Osteocyte (in vitro differentiated cells): ENCODE measurements at places on chromosomes 13 and 19. TPM values are rescaled to one million over a fixed set of nuclear protein-coding genes. Genes with fewer than 3 reads are reported as not detected.

FUT2 gene
- total RNA-seq, result not detected in 2 replicates

ZNF677 gene
- 24.8 and 28.4 TPM in 2 replicates for total RNA-seq

LGALS4 gene
- 0.31 TPM in 1 of 2 replicates, not detected in the other for total RNA-seq

ACTMAP gene
- 14.6 and 17.0 TPM in 2 replicates for total RNA-seq

CEACAM8 gene
- not detected in 2 replicates for total RNA-seq

C1QTNF9B gene
- total RNA-seq, result not detected in 2 replicates

GRCh38 chr13:73092829-73093228 is 34.0 kb downstream of the KLF5 start:
- peaks cover 3% of the 10 kb centered on the region for H3K4me1 ChIP-seq
- H3K36me3 ChIP-seq, result no peaks in the 10 kb centered on the region
- H3K4me3 ChIP-seq, result no peak overlapping the region
- DNase-seq, result no peak
- H3K27ac ChIP-seq, result no peak overlapping the region

DNA sequence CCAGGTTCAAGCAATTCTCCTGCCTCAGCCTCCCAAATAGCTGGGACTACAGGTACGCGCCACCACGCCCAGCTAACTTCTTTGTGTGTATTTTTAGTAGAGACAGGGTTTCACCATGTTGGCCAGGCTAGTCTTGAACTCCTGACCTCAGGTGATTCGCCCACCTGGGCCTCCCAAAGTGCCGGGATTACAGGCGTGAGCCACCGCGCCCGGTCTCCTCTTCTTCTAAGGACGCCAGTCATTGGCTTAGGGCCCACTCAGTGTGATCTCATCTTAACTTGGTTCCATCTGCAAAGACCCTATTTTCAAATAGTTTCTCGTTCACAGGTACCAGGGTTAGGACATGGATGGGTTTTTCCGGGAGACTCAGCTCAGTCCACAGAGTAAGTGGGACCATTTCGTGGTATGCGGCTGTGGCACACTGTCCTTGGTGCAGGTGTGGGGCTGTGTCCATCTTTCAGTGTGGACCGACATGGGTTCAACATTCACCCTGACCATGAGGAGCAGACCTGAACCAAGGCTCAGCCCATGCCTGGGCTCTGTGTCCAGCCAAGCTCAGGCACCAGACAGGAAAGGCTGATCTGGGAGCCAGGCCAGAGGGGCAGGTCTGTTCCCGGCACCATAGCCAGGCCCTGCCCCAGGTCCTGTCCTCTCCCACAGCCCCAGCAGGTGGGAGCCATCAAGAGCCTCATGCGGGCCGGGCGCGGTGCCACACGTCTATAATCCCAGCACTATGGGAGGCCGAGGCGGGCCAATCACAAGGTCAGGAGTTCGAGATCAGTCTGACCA is 2.8 kb upstream of the MKNK2 start:
- H3K27me3 ChIP-seq, result no peaks in the 10 kb centered on the region
- H3K36me3 ChIP-seq, result no peaks in the 10 kb centered on the region
- DNase-seq, result no peak
- H3K27ac ChIP-seq, result no peak overlapping the region
- H3K4me3 ChIP-seq, result no peak overlapping the region

DNA sequence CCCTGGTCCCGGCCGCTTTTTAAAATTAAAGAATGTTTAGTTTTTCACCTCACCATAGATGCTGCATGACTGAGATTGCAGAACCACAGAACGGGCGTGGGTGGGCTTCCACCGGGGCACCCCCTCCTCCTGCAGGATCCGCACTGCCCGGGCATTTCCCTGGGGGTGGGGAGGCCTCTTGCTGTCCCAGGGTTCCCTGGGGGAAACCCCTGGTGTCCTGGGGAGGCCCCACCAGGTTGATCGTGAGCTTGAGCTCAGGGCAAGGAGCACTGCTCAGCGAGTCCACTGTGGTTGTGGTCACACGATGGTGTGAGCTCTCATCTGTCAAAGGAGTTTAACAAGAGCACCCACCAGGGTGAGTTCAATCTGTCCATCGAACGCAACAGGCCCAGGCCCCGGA is 11.4 kb upstream of the TCF3 start:
- peaks cover 13% of the 10 kb centered on the region for H3K4me1 ChIP-seq
- H3K27me3 ChIP-seq, result peaks cover 16% of the 10 kb centered on the region
- H3K27ac ChIP-seq, result no peak overlapping the region
- H3K36me3 ChIP-seq, result no peaks in the 10 kb centered on the region

DNA sequence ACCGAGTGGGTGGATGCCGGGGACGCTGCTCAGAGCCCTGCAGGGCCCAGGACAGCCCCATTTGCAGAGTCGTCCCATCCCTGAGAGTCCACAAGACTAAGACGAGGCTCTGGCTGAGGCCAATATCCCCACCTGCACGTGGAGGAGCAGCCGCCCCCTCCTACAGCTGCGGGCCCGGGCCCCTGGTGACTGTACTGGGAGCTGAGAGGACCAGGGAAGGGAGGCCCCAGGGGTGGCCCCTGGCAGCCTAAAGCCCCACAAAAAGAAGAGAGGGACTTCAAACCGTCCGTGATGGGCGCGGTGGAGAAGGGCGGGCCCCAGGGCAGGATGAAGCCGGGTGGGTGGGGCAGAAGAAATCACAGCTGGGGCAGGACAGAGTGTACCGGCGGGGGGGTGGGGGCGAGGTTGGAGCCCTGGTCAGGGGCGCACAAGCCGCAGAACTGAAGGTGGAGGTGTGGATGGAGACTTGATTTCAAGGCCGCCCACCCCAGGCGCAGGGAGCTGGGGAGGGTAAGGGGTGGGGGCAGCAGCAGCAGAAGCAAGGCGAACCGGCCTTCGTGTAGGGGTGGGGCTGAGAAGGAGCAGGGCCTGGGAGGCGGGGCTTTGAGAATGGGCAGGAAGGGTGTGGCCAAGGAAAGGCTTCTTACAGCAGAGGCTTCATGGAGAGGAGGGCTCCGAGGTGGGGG is 12.9 kb downstream of the CFD start:
- H3K36me3 ChIP-seq, result peaks cover 19% of the 10 kb centered on the region
- no peaks in the 10 kb centered on the region for H3K27me3 ChIP-seq
- DNase-seq, result peak; percentile 88
- peaks cover 46% of the 10 kb centered on the region for H3K4me1 ChIP-seq
- peak overlapping the region; percentile 73 for H3K27ac ChIP-seq
- no peak overlapping the region for H3K4me3 ChIP-seq

GRCh38 chr13:99288089-99288488 is 19.1 kb downstream of the GPR183 start:
- peaks cover 4% of the 10 kb centered on the region for H3K36me3 ChIP-seq
- DNase-seq, result no peak
- peak overlapping the region; percentile 72 for H3K27ac ChIP-seq
- peaks cover 28% of the 10 kb centered on the region for H3K4me1 ChIP-seq
- H3K27me3 ChIP-seq, result no peaks in the 10 kb centered on the region

DNA sequence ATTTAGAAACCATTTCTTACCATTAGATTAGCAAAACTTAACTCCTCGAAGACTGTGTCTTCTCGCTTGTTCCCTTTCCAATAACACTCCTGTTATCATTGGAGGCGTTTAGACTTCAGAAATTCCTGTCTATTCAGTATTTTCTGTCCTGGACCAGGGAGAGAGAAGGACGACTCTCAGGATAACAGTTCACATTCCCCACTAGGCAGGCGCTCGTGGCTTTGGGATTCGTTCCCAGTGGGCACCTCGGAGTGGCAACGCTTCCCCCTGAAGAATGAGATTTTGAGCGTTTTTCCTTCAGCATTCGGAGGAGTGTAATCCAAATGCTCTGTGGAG is 429 bp upstream of the ZNF225 start:
- DNase-seq, result no peak
- peak overlapping the region; percentile 96 for H3K4me3 ChIP-seq
- H3K27me3 ChIP-seq, result no peaks in the 10 kb centered on the region
- peaks cover 23% of the 10 kb centered on the region for H3K36me3 ChIP-seq
- H3K27ac ChIP-seq, result peak overlapping the region; percentile 98
- peaks cover 20% of the 10 kb centered on the region for H3K4me1 ChIP-seq

- no peaks in the 10 kb centered on the region for H3K27me3 ChIP-seq
- no peak overlapping the region for H3K27ac ChIP-seq
- no peak overlapping the region for H3K4me3 ChIP-seq
- H3K36me3 ChIP-seq, result peaks cover 22% of the 10 kb centered on the region
These were observed 46.8 kb downstream of the PDCD5 start for GRCh38 chr19:32627714-32628270.

DNA sequence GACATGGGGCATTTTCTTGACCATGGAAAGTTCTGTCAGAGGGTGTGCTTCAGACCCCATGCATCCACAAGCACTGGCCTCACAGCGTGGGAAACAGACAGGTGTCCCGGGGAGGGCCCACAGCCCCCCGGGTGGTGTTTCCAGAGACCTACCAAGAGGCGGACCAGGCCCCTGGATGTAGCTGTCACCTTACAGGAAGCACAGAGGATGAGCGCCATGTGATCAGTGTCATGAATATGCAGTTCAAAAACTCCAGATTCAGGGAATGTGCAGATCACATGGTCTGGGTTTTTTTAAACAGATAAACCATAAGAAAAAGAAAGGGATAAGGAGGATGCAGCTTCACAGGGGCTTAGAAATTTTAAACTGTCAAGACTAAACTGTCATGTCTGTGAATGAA is 61.0 kb upstream of the SPATA13 start:
- no peak overlapping the region for H3K27ac ChIP-seq
- no peak overlapping the region for H3K4me3 ChIP-seq
- DNase-seq, result no peak
- H3K4me1 ChIP-seq, result no peaks in the 10 kb centered on the region

GRCh38 chr13:42786715-42787114 is 5.3 kb downstream of the FAM216B start:
- no peak overlapping the region for H3K4me3 ChIP-seq
- H3K4me1 ChIP-seq, result no peaks in the 10 kb centered on the region
- H3K27ac ChIP-seq, result no peak overlapping the region
- DNase-seq, result no peak
- peaks cover under 1% of the 10 kb centered on the region for H3K27me3 ChIP-seq
- no peaks in the 10 kb centered on the region for H3K36me3 ChIP-seq

GRCh38 chr13:109412283-109412901 is 374.0 kb downstream of the IRS2 start:
- peaks cover 28% of the 10 kb centered on the region for H3K4me1 ChIP-seq
- H3K4me3 ChIP-seq, result peak overlapping the region; percentile 23
- H3K27me3 ChIP-seq, result no peaks in the 10 kb centered on the region
- H3K27ac ChIP-seq, result no peak overlapping the region
- H3K36me3 ChIP-seq, result no peaks in the 10 kb centered on the region

- H3K4me3 ChIP-seq, result no peak overlapping the region
- H3K36me3 ChIP-seq, result peaks cover 2% of the 10 kb centered on the region
- no peak for DNase-seq
- H3K27me3 ChIP-seq, result no peaks in the 10 kb centered on the region
These were observed 106.1 kb downstream of the SLC25A15 start for GRCh38 chr13:40895227-40896184.

GRCh38 chr13:111489301-111489700 is 168.9 kb downstream of the TEX29 start:
- H3K4me1 ChIP-seq, result no peaks in the 10 kb centered on the region
- no peaks in the 10 kb centered on the region for H3K36me3 ChIP-seq
- H3K27me3 ChIP-seq, result no peaks in the 10 kb centered on the region
- no peak overlapping the region for H3K27ac ChIP-seq
- H3K4me3 ChIP-seq, result no peak overlapping the region
- peak; percentile 62 for DNase-seq

DNA sequence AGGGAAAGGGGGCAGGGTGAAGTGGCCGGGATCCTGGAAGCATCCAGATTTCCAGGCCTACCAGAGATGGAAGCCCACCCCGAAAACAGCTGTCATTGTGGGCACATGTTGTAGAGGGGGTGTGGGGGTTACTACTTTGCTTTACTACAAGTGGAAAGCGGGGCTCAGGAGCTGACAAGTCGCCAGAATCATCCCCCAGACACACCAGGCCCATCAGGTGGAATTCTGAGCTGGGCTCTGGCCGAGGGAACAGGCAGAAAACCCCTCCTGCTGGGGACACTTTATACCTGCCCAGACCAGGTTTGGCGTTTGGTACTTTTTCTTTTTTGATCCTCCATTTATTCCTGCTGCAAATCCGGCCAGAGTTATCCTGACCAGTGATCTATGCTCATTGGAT is 3.8 kb downstream of the CDX2 start:
- DNase-seq, result no peak
- no peak overlapping the region for H3K4me3 ChIP-seq
- no peaks in the 10 kb centered on the region for H3K36me3 ChIP-seq
- H3K27ac ChIP-seq, result no peak overlapping the region
- peaks cover 23% of the 10 kb centered on the region for H3K4me1 ChIP-seq
- H3K27me3 ChIP-seq, result peaks cover 83% of the 10 kb centered on the region

- no peak for DNase-seq
- H3K4me3 ChIP-seq, result no peak within 1 kb of the TSS
- no peaks in the 10 kb centered on the region for H3K36me3 ChIP-seq
- no peaks in the 10 kb centered on the region for H3K27me3 ChIP-seq
- no peak within 1 kb of the TSS for H3K27ac ChIP-seq
These were observed at the start of gene HPN for GRCh38 chr19:35041548-35042055. HPN (plus strand) TSS chr19:35041721; CDS start chr19:35042507, 786 bp downstream.

DNA sequence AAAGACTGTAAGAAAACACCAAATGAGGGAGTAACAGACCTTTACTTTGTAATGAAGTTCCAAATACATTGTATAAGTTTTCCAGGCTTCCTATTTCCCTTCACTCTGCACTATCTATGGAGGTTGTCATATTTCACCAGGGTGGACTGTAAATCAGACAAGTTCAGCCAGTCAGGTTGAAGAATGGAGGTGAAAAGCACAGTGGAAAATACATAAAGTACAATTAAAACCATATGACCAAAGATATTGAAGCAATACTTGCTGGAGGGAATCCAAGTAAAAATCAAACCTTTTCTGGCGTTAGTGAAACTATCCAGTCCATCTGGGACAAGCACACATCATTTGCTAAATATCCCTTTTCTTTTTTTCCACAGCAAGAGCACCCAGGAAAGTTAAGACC is 3.2 kb downstream of the LHFPL6 start:
- H3K36me3 ChIP-seq, result peaks cover 20% of the 10 kb centered on the region
- DNase-seq, result no peak
- H3K4me1 ChIP-seq, result peaks cover 75% of the 10 kb centered on the region
- H3K4me3 ChIP-seq, result peak overlapping the region; percentile 96
- no peaks in the 10 kb centered on the region for H3K27me3 ChIP-seq

DNA sequence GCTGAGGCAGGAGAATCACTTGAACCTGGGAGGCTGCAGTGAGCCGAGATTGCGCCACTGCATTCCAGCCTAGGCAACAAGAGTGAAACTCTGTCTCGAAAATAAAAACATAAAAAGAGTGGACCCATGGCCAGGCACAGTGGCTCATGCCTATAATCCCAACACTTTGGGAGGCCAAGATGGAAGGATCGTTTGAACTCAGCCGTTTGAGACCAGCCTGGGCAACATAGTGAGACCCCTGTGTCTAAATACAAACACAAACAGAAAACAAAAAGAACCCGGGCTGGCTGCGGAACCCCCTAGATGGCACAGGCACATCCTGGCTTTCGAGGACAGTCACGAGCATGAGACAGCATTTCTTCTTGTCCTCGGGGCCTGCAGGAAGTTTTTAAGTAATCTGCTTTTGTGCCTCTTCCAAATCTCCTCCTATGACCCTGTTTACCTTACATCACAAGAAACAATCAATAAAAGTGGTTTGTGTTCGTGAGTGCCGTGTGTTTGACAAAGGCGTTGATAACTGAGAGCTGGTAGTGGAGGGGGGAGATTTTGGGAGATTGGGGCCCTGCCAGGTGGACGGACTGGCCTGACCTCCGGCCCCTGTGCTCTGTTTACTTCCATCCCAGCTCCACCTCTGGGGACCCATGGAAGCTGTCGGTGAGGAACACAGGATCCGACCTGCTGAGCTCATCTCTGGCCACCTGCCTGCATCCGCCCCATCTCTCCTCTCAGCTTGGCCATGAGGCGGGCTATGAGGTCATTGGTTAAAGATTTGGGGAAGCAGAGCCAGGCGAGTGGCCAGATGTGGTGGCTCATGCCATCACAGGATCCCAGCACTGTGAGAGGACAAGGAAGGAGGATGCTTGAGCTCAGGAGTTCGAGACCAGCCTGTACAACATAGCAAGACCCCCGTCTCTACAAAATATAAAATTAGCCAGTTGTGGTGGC is 5.9 kb upstream of the GDF15 start:
- H3K4me1 ChIP-seq, result peaks cover 45% of the 10 kb centered on the region
- H3K27ac ChIP-seq, result peak overlapping the region; percentile 10
- H3K27me3 ChIP-seq, result no peaks in the 10 kb centered on the region
- no peak overlapping the region for H3K4me3 ChIP-seq
- DNase-seq, result no peak
- H3K36me3 ChIP-seq, result no peaks in the 10 kb centered on the region
